A549 treated with dexamethasone at 1 μM for 4 hours (cell line): ENCODE measurements at places on chromosomes 12 and 14. TPM values are rescaled to one million over a fixed set of nuclear protein-coding genes. Genes with fewer than 3 reads are reported as not detected.

BATF gene
- not detected in 5 replicates for total RNA-seq

KRT6A gene
- total RNA-seq = 11.5 to 16.2 TPM (median 14.0 TPM) in 5 replicates

IL22 gene
- total RNA-seq = not detected in 5 replicates

ACVR1B gene
- total RNA-seq = 14.6 to 19.2 TPM (median 18.2 TPM) in 5 replicates

PAX9 gene
- 1.6 to 3.6 TPM (median 3.5 TPM) in 5 replicates for total RNA-seq

SIRT4 gene
- total RNA-seq = 0.57 to 1.0 TPM (median 0.65 TPM) in 5 replicates
